Hippocampal formation (tissue), 2 donors: ENCODE measurements at places on chromosomes 3 and 15.

DNA sequence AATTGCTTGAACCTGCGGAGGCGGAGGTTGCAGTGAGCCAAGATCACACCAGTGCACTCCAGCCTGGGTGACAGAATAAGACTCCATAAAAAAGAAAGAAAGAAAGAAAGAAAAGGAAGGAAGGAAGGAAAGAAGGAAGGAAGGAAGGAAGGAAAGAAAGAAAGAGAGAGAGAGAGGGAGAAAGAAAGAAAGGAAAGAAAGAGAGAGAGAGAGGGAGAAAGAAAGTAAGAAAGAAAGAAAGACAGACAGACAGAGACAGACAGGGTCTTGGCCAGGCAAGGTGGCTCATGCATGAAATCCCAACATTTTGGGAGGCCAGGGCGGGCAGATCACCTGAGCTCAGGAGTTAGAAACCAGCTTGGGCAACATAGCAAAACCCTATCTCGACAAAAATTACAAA is 16.4 kb upstream of the DAG1 start:
- no peak for DNase-seq

DNA sequence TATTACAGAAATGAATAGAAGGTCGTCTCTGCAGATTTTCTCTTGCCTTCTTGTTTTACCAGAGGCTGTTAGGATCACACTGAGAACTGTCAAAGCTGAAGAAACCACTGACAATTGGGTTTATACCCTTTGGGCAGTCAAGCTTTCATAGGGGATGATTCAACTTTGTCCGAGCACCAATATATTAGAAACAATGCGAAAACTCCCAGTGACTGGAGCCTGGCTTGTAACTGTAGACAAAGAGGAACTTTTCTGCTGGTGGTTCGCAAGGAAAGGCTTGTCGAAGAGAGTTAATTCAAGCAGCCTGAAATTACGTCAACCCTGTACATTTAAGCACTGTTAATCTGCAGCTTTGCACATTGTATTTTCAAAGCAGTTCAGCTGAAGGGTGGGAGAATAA is 193.2 kb upstream of the ZNF385D start:
- DNase-seq = no peak

DNA sequence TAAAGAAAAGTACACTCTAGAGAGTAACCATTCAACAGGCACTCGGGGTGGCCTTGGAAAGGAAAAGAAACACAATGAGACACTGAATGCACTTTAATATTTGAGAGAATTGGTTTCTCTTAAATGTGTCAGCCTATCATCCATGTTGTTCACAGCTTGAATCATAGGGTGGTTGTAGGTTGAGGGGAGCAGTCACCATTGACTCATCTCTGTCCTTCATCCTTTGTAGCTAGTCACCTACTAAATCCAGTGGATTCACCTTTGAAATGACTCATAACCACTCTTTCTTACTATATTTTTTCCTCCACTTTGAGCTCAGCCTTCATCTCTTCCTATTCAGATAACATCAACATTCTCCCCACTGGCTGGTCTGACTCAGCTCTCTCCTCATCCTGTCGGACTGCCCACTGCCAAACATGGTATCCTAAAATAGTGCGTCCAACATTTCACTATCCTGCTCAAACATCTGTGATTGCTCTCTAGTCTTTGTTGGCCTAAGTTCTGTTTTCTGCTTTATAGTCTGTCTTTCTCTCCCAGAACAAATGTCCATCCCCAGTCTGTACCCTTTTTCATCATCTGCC is 182.7 kb upstream of the GADL1 start:
- DNase-seq = no peak

DNA sequence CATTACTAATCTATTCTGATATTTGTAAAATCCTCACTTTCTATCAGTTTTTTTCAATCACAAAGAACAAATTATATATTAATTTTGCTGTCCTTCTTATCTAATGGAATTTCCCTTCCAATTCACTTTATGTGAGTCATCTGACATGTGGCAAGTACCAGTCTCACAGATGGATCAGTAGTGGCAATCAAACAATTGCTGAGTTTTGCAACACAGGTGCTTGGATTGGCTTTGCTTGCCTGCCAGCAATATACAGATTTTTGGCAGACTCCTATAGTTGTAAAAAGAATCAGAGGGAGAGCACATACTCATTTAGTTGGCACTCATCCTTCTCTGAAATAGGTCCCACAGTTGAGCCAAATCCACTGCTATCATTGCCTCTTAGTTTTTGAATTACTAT is 83.7 kb downstream of the BCHE start:
- no peak for DNase-seq

DNA sequence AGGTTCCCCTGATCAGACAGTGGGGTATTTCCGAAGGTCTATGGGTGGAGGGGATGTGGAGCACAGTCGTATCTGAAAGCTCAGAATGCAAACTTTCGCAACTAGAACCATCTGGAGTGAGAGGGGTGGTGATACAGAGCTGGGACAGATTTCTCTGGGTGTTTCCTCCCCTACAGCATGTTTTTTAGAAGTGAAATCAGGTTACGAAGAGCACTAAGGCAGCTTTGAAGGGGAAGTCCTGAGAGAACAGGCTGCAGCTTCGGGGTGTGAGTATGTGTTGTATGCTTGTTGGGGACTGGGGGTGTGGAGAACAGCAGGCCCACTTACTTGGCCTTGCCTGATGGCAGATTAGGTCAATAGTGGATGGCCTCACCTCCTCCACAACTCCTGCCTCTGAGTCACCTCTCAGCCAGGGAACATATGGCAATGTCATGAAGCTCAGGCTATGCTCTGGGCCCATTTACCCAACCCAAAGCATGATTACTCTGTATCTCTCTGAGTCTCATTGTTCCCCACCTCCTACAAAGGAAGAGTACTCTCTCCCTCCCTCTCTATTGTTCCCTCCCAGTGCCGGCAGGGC is 107.2 kb upstream of the RASGRP1 start:
- no peak for DNase-seq

DNA sequence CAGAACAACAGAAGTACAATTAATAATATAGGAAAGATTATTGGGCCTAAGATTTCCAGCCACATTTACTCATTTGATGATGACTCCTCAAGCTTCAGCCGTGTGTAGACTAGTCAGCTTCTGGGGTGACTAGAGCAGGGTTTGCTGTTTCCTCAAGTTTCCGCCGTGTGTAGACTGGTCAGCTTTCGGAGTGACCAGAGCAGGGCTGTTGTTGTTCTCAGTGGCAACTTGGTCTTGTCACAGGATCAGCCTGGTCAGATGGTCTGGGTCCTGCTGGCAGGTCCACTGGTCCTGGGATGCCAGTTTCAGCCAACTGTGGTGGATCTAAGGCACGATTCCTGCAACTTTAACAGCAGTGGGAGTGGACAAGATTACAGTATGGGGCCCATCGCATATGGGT is 21.8 kb upstream of the NOX5 start:
- no peak for DNase-seq

GRCh38 chr3:157502916-157503595 is at the start of gene VEPH1:
TSS of gene VEPH1 (minus strand) at chr3:157503416. CDS start at chr3:157495349, 8,067 bp downstream.
- no peak for DNase-seq

DNA sequence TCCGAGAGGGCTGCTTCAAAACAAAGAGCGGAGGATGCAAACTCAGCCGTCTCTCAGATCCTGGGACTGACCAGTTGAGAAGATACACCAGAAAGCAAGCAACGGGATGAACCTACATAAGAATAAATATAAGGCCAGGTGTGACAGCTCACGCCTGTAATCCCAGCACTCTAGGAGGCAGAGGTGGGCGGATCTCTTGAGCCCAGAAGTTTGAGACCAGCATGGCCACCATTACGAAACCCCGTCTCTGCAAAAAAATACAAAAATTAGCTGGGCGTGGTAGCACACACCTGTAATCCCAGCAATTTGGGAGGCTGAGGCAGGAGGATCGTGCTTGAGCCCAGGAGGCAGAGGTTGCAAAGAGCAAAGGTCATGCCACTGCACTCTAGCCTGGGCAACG is 31.7 kb downstream of the RBPMS2 start:
- no peak for DNase-seq
